ENCODE measurements at places on chromosomes 1 and 21.
A peak's percentile ranks its signal among the peaks of the same experiment; 100 is the strongest.

- DNase-seq: no peak
Measured at GRCh38 chr1:85689775-85690404, 18.3 kb downstream of the ZNHIT6 start.

DNA sequence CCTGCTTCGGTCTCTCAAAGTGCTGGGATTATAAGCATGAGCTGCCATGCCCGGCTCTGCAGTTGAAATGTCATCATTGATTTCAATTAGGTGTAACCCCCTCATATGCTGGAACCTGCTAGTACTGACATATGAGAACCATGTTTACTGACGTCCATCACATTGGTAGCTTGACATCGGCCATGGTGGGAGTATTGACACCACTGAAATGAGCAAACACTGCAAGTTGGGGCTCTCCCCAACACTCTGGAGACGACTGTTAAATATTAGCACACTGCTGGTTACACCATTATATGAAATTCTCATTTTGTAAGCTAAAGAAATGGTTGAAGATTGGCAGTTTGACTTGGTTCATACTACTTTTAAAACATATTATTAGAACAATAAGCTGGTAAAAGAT, 63.7 kb downstream of the CNST start:
- no peak for DNase-seq

GRCh38 chr1:234579967-234580366, 30.0 kb downstream of the IRF2BP2 start:
- peak; percentile 39 for DNase-seq

- DNase-seq: no peak
Measured at GRCh38 chr21:33403786-33404585, 773 bp downstream of the IFNGR2 start.

- no peak for DNase-seq
Measured at GRCh38 chr1:107678993-107679392, 286.0 kb downstream of the VAV3 start.

DNA sequence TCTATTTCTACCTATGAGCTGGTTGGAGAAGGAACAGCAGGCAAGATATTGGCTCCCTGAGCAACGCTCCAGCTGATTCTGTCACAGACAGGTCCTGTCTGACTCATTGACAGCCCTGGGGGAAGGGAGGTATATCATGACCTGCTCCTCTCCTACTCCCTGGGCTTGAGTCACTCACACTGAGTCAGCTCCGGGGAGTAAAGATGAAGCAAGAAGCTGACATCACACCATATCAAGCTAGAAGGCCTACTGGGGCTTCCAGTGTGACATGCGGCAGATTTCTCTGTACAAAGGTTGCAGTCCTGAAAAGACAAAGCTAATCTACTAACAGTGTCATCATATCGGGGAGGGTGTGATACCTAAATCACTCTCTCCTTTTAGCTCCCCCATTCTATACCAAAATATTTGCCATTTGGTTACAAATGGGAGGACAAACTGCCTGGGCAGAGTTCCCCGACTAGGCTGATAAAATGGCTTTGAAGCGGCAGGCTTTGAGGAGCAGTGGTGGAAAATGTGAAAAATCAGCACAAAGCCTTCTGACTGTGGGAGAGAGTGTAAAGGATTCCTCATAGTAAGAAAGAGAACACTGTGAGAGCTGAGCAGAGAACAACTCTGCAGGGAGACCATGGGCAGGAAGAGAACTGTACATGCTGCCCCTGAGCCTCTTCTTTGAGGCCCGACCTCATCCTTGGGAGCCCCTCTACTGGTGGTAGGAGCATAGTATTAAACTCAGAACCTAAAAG, 15.5 kb downstream of the PI4KB start:
- DNase-seq: peak; percentile 24

- DNase-seq: no peak
Measured at GRCh38 chr1:56430141-56430839, 149.1 kb downstream of the PLPP3 start.

GRCh38 chr1:234645964-234646363, 36.0 kb upstream of the IRF2BP2 start:
- no peak for DNase-seq

DNA sequence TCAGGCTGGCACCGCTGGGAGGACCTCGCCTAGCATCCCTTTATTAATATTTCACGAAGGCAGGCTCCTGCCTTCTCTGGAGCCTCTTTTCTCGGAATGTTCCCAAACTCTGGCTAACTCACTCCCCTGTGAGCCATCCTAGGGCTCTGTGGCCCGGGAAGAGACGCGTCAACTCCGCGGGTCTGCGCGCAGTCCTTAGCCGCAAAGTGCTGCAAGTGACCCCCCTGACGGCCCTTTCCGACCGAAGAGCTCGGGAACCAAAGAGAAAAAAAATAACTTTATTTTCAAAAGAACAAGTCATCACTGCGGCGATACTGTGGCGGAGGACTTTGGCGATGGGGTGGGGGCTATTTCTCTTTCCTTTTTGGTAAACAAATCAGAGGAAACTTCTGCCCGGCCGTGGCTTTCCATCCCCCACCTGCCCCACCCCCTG, 14.6 kb downstream of the NR5A2 start:
- no peak for DNase-seq

DNA sequence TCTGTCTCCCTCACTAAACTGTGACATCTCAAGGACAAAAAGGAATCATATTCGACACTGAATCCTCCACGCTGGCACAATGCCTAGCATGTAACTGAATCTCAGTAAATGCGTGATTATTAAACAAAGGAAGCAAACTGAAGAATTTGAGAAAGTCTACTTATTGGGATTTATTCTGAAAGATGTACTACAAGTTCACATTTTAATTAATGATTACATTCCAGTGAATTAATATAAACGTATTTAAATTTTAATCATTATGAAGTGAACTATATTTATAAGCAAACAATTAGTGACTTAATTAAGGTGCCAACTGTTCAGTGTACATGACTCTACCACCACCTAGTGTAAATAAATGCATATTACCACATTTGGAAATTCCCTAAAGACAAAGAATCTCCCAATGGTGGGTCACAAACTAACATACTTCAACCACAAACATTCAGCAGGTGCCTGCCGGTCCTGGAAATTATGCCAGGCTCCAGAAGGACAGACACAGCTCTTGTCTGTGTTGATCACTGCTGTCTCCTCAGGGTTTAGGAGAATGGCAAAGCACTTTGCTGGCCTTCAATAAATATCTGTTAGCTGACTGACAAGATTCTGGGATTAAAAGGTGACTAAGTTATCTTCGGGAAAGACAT, 56.3 kb downstream of the SMYD3 start:
- peak; percentile 13 for DNase-seq

DNA sequence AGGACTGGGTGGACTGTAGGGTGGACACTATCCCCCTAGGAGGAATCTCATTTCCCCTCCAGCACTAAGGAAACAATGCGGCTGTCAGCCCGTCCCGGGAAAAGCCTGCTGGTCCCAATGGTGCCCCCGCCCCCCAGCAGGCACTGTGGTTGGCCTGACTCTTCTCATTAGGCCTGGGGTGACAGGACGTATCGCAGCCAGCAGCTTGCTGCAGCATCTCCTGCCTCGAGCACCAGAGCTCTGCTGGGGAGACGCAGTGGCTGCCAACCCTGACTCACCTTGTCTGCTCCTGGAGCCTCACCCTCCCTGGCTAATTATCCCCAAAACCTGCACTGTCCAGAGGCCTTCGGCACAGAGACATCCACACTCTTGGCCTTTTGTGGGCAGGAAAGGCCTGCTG, 115.1 kb upstream of the GJB5 start:
- DNase-seq: no peak

GRCh38 chr1:220879509-220880361, 492 bp downstream of the HLX start:
- peak; percentile 70 for DNase-seq

DNA sequence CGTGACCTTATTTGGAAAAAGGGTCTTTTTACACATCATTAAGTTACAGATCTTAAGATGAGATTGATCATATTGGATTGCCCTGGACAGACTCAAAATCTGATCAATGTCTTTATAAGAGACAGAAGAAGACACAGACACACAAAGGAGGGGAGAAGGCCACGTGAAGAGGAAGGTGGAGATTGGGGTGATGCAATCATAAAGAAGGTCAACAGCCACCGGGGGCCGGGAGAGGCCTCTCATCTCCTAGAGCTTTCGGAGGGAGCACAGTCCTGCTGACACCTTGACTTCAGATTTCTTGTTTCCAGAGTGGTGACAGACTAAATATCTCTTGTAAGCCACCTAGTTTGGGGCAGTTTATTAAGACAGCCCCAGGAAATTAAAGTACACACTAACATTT, 204.6 kb upstream of the CSF3R start:
- DNase-seq: no peak

DNA sequence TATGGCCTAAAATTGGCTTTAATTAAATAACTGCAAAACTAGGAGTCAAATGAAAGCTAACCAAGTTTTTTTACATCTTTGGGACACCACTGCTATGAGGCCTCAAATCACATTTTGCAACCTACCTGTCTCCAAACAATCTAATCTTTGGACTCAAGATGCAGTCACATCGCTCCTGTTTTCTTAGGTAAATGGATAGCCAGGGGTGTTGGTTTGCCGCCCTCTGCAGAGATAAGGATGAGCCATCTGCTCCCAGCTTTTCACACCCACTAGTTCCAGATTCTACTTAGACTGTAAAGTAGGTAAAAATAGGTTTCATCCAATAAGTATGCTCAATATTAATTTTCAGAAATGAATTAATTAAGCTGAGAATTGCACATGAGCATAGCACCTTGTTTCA, 456.5 kb downstream of the KIF26B start:
- no peak for DNase-seq

- no peak for DNase-seq
Measured at GRCh38 chr1:1510912-1511532, 940 bp upstream of the ATAD3A start.

DNA sequence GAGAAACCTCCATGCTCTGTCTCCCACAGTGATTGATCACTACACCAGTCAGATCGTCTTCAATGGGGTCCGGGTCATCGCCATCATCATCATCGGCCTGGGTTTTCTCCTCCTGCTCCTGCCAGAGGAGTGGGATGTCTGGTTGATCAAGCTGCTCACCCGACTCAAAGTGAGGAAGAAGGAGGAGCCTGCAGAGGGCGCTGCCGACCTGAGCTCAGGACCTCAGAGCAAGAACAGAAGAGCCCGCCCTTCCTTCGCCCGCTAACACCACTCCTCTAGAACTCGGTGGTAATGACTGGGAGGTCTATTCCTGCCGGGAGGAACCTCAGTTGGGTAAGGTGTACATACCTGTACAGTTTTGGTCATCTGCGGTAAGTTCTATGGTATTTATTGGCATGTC, 50.3 kb upstream of the COA6 start:
- peak; percentile 23 for DNase-seq

DNA sequence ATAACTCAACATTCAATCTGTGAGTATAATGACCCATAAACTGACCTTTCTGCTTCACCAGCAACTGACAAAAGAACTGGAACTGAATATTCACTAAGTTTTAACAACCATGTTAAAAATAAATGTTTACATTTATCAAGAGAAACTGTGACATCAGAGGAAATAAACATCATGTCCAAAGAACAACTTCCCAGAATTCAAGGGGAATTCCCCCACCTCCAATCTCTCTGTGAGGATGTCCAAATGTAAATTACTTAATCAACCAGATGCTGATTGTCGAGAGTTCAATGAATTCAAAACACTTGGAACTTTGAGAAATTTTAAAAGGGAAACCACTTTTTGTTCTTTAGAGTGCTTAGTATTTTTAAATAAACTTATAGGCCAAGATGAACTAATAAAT, 365.6 kb upstream of the ADGRL2 start:
- DNase-seq: no peak
